Ureter (tissue), 1 donor: ENCODE measurements at places on chromosomes 5 and 9.
A peak's percentile ranks its signal among the peaks of the same experiment; 100 is the strongest.

DNA sequence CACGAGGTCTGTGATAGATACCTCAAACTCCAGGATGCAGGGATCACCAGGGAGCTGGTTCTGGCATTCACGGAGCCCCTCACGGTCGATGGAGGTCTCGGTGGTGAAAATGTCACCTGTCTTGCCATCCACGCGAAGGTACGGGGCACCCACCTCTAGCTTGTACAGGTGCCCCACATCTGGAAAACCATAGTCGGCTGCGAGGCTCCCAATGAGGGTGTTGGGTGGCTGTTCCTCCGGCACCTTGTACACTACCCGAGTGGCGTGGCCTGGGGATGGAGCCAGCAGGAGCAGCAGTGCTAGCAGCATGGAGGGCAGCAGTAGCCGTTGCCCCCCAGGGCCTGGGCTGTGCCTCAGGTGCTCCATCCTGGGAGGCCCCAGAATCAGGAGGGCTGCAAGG, 9.2 kb downstream of the PCDH1 start:
- no peak for DNase-seq

DNA sequence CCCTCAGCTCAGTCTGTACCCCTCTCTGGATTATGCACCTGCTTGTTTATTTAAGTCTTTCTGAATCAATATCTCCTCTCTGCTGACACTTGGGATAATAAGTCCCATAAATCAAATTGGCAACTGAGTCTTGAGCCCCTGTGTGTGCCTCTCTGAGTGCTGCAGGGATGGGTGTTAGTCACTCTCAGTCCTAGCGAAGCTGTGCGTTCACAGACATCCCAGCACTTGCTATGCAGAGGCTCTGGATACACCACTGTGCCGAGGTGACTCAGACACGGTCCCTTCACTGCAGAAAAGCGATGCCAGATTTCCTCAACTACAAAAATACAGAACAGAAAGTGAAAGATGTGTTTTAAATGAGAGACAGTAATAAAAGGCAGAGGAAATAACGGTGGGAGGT, 4.1 kb upstream of the KCNMB1 start:
- no peak for DNase-seq

DNA sequence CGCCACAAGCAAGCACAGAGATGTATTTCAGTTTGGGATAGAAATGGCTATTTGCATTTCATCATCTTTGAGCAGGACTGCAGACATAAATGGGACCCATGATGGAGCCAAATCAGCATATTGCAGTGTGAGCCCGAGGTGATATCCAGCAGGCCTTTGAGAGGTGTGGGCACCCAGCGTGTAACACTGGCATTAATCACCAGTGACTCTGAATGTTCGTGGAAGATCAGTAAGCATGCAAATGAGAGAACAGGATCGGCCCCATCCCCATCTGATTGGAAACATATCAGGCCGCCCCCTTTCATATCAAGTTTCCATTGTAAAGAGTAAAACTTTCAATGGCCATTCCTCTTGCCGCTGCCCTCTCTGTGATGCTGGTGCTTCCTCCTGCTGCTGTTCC, 84.0 kb downstream of the GTF3C4 start:
- no peak for DNase-seq

DNA sequence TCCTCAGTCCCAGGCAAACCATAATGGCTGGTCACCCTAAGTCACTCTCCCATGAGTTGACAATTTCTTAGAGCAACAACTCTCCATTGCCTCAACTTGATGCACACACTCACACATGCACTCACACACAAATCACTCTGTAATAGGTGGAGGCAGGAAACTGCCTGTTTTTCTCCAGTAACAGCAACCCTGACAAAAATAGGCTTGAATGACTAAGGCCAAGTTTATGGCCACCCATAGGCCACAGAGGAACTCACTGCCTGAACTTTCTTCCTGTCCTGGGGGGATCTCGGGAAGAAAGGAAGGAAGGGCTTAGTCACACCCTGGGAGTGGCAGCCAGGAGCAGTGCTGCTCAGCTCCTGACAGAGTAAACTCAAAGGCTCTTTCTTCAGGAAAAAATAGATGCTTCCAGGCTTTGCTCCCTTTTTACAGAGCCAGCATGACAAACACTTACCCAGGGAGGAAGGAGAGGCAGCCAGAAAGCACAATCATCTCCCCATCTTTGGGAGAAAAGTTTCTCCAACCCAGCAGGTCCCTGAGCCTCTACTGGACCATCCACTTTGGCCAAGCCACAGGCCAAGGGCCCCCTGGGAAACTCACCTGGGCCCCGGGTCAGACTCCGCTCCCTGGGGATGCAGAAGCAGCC, 368 bp downstream of the SH3TC2 start:
- DNase-seq = no peak

DNA sequence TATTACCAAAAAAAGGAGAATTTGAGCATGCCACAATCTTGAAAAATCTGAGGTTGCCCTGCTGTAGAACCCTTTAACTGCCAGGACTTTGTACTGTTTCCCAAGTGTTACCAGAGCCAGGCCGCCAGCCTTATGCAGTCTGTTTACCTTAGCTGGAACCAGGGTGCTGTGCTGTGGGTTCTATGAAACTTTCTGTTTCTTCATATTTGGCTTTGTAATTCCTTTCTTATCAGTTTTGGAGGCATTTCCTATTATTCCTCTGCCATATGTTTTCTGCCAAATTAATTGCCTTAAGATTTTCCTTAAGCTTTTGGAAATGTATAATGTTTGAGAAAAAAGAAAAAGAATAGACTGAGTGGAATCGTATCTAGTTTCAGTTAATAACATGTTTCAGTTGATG, 2.1 kb downstream of the S1PR3 start:
- no peak for DNase-seq

DNA sequence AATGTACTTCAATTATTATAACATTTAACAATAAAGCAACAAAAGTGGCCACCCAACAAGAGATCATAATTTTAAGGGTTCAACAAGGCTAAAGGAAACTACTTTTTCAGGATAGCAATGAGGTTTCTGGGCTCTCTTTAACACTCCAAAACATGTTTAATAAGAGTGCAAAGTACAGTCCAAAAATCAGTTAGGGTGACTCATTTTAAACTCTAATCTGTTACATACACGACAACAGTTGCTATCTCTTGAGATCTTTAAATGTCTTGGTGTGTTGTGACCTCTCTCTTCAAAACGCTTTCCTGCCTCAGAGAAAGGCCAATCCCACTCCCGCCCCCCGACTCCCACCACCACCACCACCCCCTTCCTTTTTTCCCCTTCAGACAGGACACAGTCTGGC, 11.5 kb downstream of the NFIB start:
- DNase-seq = no peak

DNA sequence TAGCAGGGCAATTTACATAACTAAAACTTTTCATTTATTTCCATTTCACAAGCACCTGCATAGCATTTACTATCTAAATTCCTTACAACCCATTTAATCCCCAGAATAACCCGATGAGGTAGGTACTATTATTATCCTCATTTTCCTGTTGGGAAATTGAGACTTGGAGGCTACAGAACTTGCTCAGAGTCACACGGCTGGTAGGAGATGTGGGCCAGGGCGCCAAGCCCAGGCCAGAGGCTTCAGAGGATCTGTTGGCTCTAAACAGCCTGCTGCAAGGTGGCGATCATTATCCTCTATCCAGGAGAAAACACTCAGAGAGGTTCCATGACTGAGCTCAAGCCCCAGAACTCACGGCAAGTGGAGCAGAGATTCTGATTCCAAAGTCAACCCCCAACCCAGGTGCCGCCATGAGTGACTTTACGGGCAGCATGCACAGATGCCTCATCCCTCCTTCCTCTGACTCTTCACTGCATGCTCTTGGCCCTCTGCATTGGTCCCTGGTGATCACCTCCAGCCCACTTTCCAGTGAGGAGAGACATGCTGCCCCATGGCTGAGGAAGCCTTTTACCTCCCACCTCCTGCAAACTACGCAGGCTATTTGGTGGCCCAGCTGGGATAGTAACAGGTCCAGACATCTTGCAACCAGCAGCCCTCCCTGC, 168.4 kb upstream of the FSTL4 start:
- DNase-seq = no peak

- no peak for DNase-seq
These were observed 2.2 kb downstream of the BTNL3 start for GRCh38 chr5:180990882-180991242.

- no peak for DNase-seq
These were observed 608.7 kb upstream of the FAM174A start for GRCh38 chr5:99926463-99926862.

DNA sequence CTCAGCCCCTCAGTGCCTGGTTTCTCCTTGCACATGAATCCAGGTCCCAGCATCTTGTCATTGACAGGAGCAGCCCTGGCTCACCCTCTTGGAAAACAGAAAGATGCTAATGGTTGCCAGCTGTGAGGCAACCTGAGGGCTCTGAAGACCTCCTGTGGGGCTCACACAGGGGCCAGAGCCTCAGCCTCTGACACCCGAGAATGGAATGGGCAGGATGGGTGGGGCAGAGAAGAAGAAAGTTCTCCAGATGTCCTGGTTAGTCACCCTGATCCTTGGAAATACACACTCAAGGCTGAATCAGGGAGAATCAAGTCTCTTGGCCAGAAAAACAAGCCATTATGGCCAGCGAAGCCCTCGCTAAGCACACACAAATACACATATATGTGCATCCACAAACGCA, 32.3 kb upstream of the SPATA31E1 start:
- DNase-seq = no peak

- no peak for DNase-seq
These were observed 40.2 kb downstream of the MED10 start for GRCh38 chr5:6338135-6338534.

GRCh38 chr5:38554861-38555260, 1.6 kb downstream of the LIFR start:
- no peak for DNase-seq

GRCh38 chr5:1762121-1762882, 37.3 kb downstream of the MRPL36 start:
- peak; percentile 34 for DNase-seq

GRCh38 chr5:1038417-1039209, 30.0 kb downstream of the NKD2 start:
- no peak for DNase-seq

GRCh38 chr5:1437226-1437829, 7.9 kb downstream of the SLC6A3 start:
- DNase-seq = peak; percentile 22

DNA sequence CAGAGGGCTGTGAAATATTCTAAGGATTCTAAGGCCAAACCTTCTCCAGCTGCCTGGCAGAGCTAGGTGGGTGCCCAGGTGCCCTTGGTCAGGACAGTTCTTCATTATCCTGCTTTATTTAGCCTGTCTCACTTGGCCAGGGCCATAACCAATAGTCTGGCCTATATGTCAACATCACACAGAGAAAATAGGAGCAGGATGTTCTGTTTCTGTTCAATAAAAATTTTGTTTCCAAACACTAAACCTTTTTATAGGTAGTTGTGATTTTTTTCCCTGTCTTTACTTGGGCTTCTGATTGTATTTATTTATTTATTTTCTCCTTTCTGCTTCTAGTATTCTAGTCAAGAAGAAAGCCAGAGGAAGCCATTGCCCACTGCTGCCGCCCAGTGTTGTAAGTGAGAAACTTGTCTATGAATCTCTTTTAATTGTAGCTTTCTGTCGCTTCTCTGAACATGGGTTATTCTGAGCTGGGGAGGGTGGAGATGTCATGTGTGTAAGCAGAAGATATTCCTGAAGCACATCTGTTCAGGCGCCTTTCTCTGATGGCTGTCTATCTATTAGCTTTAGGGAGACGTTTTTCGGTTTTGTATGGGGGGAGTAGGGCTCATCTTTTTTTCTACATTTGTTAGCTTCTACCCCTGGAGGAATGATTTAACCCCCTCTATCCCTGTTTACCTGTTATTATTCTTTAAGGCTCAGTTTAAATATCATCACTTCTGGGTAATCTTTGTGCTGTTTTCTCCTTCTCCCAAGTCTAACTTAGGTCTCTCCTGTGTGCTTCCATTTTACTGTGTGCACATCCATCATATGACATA, 97.1 kb downstream of the UNC13B start:
- DNase-seq = peak; percentile 68

- DNase-seq = no peak
These were observed 32.1 kb downstream of the VAV2 start for GRCh38 chr9:133959966-133960567.

GRCh38 chr9:112283582-112284253, 49.7 kb downstream of the PTBP3 start:
- no peak for DNase-seq

DNA sequence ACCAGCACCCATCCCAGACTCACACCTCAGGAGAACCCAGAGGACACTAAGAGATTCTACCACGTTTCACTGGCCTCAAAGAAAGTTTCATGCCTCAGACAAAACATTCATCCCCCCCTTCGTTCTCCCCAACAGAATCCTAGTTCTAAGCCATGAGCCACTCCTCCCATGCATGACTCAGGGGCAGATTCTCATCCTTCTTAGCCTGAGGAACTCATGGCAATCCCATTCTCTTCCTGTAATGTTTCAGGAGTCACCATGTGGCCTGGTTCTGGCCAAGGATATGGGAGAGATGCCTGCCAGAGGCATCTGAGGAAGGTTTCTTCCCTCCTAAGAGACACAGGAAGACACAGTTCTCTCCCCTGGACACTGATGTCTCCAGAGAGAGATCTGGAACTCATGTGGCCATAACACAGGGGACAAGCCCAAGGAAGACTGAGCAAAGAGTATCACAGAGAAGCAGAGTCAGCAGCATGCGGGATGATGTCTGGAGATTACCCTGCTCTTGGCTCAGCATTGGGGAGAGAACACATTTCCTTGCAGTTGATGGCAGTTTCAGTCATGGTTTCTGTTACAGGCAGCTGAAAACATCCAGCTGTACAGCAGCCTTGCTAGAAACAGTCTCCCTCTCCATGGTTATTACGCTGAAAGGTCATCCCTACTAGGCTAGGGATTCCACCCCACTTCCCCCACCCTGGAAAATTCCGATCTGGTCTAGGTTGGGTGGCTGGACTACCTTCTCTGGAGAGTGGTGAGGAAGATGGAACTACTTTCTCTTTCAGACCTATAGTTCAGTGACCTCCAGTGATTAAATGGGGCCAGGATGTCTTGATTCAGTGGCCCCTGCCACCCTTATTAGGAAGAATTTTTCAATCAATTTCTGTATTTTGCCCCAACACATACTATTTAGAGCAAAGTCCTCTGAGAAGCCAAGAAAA, 115.4 kb downstream of the ZNF608 start:
- no peak for DNase-seq

DNA sequence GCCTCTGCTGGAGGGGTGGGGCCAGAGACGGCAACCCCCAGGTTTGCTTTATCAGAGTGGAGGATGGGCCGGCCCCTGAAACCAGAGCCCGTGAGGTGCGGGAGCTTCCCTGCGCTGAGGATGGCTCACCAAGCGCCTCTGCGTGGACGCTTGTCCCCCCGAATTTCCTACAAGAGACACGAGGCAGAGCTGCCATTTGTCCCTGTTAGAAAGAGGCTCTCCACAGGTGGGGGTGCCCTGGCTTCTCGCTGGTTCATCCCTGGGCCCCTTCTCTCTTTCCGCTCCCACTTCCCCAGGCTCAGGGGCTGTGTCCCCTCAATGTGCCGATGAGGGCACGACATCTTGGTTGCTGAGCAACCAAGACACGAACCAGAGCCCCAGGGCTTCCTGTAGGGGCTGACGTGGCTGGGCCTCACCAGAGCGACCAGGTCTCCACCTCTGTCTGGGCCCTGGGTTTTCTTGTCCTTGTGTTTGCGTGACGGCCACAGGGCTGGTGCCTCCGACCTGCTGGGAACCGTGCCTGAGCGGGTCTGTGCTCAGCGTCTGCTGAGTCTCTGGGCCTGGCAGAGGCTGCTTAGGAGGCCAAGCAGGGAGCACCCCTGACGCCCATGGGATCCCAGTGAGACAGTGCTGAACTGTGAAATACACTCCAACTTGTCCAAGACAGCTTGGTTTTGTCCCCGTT, 119.6 kb upstream of the COL5A1 start:
- peak; percentile 20 for DNase-seq

- no peak for DNase-seq
These were observed 64.0 kb upstream of the RANBP6 start for GRCh38 chr9:6079386-6079785.

- no peak for DNase-seq
These were observed 68.4 kb downstream of the CFAP95 start for GRCh38 chr9:69888856-69889585.
